ENCODE measurements at places on chromosomes 2 and 18.
A peak's percentile ranks its signal among the peaks of the same experiment; 100 is the strongest.

DNA sequence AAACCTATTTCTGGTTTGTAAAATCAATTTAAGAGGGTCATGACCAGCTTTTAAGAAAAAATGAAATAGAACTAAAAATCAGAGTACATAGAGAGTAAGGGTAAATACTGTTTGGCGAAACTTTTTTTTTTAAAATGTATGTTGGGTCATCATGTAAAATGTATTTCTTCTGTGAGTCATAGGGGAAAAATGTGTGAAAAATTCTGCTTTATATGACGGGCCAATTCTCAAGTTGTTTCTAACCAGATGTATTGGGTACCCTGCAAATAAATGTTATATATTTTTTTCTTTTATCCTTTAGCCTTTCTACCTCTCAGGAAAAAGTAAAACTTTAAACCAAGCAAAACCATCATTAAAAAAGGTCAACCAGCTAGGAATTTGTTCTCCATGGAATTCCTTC, 13.9 kb downstream of the AFTPH start:
- DNase-seq, result no peak

DNA sequence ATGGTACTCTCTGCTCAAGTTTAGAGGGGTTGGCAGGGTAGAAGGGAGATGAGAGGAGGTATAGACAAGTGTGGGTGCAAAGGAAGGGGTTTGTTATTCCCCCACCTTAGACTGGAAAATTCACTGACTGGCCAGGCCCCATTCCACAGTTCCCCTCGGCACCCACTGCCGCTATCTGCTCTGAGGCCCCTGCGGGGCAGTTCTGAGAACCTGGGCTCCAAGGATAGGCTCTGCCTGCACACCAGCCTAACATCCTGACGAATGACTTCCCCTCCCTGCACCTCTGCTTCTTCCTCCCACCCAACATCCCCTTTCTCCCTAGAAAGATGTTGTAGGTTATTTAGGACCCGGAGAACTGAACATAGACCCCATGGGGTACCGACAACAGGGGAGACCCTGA, 303.9 kb upstream of the HDAC4 start:
- DNase-seq, result no peak

- no peak for DNase-seq
Observed at GRCh38 chr2:120857422-120857821, 121.8 kb downstream of the GLI2 start.

DNA sequence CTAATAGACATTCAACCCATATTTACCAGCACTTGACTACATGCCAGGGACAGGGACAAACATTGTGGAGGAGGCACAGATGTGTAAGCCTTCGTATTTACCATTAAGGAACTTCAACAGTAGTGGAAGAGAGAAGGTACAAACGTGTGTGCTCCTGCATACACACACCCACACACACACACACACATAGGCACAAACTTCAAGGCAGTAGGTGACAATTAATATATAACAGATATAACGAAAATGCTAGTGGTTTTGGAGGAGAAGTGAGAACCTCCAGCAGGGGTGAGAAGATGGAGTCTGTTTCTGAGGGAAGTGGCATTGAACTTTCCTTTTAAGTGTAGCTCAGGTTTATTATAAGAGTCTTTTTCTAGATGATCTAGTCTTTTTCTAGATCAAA, 231.1 kb downstream of the SETBP1 start:
- DNase-seq, result no peak

- no peak for DNase-seq
Observed at GRCh38 chr2:11492720-11493119, 26.8 kb upstream of the E2F6 start.

GRCh38 chr18:11163665-11164064, 14.3 kb upstream of the PIEZO2 start:
- DNase-seq, result no peak

- no peak for DNase-seq
Observed at GRCh38 chr2:9086465-9086864, 83.0 kb upstream of the MBOAT2 start.

- no peak for DNase-seq
Observed at GRCh38 chr2:38619458-38620164, 16.9 kb upstream of the HNRNPLL start.

DNA sequence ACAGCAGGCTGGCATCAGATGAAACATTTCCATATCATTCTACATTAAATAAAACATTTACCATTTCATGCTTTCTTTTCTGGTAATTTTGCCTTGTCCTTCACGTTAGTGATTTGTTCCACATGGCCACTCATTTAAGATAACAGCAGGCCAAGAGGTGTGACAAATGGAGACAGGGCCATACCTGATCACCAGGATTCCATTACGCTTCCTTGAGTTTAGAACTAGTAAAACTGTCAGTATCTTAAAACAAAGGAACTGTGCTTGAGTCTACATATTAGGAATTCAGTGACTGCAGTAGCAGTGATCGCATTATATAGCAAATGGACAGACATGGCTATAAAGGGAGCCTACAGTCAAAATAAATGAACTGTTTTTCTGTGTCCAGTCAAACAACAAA, 155.1 kb upstream of the FSHR start:
- DNase-seq, result no peak

DNA sequence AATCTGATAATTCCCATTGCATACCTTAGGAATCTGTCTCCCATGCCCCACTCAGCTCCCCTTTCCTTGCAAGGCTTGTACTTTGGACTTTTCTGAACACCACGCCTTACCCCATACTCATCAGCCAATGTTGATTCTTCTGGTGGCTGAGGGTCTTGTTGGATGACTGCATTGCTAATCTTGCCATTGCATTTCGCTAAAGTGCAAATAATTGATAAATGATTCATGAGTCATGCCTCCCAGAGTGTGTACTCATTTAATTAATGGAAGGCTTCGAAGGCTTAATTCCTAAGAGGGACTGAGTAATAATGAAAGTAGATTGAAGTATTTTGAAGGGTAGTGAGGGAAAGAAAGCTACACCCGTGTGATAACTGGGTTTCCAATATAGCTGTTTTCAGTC, 28.0 kb upstream of the PPP1R1C start:
- no peak for DNase-seq

GRCh38 chr2:18856765-18857164, 267.4 kb upstream of the NT5C1B start:
- no peak for DNase-seq

DNA sequence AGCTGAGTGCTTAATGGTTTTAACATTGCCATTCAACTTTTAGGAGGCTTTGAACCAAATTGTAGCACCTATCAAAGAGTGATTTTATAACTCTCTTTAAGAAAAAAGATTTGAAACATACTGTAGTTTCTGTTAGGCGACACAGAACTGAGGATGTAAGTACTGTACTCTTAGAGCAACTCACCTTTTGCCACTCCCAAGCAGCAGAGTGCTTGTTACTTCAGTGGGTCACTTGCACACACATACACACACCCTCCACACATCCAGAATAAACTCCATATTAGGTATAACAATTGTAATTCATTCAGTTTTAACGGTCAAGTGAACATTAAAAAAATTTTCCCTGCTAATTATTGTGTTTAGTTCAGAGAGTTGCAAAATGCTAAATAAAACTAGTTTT, 118.3 kb downstream of the CAMKMT start:
- DNase-seq, result no peak

DNA sequence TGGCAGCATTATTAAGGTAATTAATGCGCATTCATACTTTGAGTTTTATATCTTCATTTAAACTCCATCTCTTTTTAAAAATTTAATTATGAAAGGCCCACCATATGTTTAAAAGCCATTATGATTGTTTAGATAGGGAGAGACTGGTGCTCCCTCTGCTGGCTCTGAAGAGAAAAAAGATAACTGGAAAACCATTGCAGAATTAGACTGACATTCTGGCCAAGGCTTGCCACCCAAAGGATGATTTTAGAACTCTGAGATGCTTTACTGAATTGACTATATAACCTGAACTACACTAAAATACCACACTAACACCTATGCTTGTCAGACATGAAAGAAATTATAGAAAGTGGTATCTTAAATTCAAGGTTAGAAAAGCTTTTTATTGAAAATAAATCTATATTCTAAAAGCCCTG, 127.6 kb upstream of the SPOPL start:
- no peak for DNase-seq

DNA sequence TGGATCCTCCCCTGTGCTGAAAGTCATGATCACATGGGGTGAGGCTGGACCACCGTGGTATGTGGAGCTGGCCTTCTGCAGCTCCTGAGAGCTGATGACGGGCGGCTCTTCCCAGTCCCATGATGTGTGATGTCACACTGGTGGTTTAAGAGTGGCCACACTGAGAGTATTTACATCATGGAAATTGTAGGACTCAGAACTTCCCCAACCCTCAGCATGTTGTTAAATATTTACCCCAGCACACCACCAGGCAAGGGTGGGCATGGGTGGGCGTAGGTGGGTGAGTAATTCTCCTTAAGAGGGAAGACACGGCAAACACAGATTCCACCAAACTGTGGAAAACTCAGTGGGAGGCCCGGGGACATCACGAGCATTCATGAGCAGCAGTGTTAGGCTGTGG, 106.8 kb downstream of the ALPK2 start:
- no peak for DNase-seq

DNA sequence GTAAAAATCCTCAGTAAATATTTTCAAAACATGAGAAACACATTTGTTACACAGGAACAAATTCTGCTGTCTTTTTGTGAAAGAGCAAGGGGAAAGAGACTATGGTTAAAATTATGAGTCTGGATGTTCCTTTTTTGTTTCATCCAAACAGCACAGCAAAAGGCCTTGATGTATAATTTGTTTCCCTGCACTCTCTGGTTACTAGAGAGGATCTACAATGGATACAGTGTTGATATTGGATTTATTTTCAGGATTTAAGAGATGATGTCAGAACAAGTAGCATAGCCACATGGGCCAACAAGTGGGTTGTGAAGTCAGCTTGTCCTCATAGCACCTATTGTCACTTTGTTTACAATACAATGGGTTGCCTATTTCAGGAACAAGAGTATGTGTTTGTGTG, 11.3 kb upstream of the ERBB4 start:
- no peak for DNase-seq

GRCh38 chr2:95076705-95077529, 44.7 kb downstream of the MRPS5 start:
- DNase-seq, result peak; percentile 36

DNA sequence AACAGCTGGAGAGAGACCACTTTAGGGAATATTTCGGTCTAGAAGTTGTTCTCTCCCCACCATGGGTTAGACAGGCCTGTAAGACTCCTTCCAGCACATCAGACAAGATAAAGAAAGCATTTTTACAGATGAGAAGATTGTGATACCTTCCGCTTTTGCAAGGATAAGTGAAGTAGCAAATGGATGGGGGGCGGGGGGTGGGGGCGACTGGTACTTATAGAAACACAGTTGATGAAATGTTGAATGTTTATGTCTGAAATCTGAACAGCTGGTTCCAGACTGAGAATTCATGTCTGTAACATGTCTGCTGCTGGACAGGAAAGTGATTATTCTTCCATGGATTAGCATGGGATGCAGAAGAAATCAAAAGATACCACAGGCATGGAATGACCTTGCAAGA, 90.5 kb upstream of the FN1 start:
- no peak for DNase-seq

- no peak for DNase-seq
Observed at GRCh38 chr18:48355276-48356115, 53.7 kb downstream of the ZBTB7C start.

GRCh38 chr2:203909974-203910373, 26.6 kb upstream of the ICOS start:
- DNase-seq, result no peak

GRCh38 chr2:38665854-38666555, at the start of gene GALM:
Gene GALM (plus strand): TSS chr2:38666114. CDS start chr2:38666162, 48 bp downstream.
- DNase-seq, result peak; percentile 74

DNA sequence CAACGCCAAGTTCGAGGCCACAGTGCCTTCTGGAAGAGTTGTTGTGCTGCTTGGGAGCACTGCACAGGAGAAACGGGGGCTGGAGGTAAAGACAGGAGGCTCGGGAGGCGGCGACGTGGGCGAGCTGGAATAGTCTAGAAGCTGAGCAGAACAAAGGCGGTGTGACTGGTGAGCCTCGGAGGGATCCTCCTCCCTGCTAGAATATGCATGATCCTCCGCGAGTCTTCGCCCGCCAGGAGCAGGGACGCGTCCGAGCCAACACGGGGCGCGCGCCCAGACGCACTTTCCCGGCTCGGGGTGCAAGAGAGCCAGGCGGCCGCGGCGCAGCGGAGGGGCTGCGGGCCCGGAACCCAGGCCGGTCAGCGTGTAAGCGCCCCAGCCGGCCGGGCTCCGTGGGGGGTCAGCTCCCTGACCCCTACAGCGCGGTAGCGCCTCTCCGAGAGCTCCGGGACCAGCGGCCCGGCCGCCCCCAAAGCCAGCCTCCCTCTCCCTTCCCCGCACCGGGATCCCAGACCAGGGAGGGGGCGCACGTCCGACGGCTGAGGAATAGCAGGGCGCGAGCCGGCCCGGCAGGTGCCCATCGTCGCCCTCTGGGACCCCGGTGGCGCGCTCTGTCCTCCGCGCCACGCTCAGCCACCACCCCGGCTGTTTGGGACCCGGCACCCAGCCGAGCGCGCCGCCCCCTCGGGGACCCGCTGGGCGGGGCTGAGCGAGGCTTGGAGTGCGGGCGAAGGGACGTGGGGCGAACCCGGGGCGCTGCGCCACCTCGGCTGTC, 62.5 kb downstream of the GNAL start:
- DNase-seq, result no peak

GRCh38 chr2:113765276-113765675, 8.8 kb upstream of the SLC35F5 start:
- DNase-seq, result no peak

GRCh38 chr2:182259629-182260150, 167.1 kb downstream of the PDE1A start:
- no peak for DNase-seq

GRCh38 chr18:39746201-39746600, 2180.6 kb upstream of the CELF4 start:
- no peak for DNase-seq

DNA sequence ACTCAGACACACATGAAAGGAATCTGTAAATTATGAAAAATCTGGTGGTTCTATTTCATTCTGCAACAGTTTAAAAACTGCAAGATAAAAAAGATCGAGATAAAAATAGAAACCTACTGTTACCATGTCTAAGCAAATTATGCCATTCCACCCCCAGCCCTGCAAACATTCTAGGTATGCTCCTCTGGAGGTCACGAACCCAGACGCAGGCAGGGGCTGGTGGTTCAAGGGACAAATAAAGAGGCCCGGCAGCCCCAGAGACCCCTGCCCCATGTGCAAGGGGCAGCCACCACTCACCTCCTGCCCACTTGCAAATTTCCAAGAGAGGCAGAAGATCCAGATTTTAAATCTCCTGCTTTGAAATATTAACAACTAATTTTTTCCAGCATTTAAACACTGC, 210.5 kb downstream of the ANAPC1 start:
- no peak for DNase-seq

Measured in tibial nerve (tissue), 4 donors.